ENCODE measurements at places on chromosomes 13 and 19. TPM values are rescaled to one million over a fixed set of nuclear protein-coding genes. Genes with fewer than 3 reads are reported as not detected.

DNA sequence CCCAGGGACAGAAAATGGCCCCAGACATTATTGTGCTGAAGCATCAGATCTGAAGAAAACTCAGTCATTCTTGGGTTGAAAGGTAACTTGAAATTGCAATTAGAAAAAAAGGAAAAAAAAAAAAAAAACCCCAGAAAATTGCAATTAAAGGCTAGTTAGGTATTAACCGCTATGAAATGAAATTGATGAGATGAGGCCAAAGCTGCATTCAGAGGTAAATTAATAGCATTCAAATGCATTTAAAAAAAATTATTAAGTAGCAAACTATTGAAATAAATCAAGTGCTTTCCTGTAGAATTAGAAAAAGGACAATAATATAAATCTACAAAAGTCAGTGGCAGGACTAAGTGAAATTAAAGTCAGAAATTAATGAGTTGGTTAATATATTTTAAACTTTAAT, 6.4 kb downstream of the PGLS start:
- no peak for DNase-seq

DNA sequence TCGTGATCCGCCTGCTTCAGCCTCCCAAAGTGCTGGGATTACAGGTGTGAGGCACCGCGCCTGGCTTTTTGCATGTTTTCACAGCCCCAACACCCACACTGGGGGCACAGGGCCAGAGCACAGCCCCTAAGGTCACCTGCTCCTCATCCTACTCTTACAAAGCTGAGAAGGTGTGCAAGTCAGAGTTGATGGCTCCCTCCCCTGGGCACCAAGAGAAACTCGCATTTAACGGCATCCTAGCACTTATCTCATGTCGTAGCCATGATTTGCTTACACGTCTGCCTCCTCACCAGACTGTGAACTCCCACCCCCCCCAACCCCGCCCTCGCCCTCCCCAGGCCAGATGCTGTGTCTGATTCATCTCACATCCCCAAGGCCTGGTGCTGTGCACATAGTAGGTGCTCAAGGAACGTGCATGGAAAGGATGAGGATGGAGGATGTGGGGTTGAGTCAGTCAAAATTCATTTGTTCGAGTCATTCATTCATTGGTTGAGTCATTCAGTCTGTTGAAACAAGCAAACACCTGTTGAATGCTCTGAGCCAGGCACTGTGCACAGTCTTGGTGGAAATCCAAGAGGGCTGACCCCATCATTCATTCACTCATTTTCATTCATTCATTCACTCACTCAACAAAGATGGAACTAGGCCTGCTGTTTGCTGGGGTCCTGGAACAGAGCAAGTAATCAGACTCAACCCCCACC, 11.3 kb downstream of the SHANK1 start:
- DNase-seq = no peak

- DNase-seq = no peak
Observed at GRCh38 chr19:55486043-55486970, 1.3 kb downstream of the NAT14 start.

- no peak for DNase-seq
Observed at GRCh38 chr19:40815223-40815622, 16.2 kb downstream of the EGLN2 start.

DNA sequence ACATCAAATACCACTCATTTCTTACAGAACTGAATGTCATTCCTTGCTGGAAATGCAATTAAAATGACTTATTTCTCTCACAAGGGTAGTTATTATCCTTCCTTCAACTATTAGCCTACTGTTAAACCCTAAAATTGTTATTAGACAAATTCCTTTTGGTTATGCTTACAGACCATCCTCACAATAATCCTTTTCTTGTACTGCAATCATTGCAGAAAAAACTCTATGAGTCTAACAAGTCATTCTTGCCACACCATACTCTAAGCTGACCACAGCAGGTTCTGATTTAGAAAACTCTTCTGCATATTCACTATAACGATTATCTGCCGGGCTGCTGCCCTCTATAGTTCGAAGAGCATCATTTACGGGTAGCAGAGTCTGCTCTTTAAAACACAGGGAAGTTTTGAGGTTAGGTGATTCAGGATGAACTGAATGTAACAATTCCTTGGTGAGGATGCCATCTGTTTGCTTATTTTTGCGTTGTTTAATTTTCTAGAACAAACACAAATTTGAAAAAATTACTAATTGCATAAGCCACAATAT, 38.2 kb downstream of the MTMR6 start:
- no peak for DNase-seq

DNA sequence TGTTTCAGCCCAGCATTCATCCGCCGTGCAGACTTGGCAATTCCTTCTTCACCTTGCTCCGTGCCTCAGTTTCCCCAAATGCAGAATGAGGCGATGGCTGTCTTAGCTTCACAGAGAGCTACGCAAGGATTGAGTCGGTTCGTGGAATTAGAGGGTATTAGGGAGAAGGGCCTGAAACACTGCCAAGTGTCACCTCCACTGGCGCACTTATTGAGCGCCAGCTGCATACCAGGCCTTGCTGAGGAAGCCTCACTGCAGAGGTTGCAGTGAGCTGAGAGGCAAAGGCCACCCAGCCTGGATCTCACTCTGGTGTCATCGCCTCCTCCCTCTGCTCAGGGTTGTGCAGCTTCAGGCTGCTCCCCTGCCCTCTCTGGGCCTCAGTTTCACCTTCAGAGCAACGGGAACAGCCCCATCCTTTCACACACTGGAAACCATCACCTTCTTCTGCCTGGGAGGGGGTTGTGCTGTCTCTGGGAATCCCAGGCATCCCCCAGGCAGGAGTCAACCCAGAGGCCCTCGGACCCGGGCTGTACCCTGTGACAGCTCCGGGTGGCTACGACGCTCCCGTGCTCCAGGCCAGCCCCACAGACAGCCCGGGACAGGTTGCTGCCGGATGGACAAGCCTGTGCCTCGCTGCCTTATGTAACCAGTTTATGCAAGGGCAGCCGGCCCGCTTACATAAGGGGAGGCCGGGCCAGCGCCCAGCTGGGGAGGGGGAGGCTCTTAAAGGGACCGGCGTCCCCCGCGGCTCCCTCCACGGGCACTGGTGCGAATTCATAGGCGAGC, 31.9 kb downstream of the NFIC start:
- DNase-seq = no peak

Gene ZNF700
- total RNA-seq = 12.3 TPM

Measured in activated naive CD4-positive, alpha-beta T cell treated with anti-CD3 and anti-CD28 coated beads for 36 hours (primary cell).